Epithelial cell of proximal tubule (primary cell): ENCODE measurements at places on chromosomes 6 and 20.

DNA sequence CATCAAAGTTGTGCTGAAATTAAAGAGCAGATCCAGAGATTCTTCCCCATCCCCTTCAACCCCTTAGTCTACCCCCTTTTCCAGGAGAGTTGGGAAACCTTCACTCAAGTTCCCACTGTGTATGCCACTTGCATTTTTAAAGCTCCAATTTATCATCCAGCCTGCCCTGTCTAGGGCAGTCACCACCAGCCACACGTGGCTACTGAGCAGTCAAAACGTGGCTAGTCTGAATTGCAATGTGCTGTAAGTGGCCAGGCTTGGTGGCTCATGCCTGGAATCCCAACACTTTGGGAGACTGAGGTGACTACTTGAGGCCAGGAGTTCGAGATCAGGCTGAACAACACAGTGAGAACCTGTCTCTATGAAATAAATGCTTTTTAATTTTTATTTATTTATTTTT lies 34.9 kb downstream of the ERGIC3 start:
- DNase-seq: no peak

DNA sequence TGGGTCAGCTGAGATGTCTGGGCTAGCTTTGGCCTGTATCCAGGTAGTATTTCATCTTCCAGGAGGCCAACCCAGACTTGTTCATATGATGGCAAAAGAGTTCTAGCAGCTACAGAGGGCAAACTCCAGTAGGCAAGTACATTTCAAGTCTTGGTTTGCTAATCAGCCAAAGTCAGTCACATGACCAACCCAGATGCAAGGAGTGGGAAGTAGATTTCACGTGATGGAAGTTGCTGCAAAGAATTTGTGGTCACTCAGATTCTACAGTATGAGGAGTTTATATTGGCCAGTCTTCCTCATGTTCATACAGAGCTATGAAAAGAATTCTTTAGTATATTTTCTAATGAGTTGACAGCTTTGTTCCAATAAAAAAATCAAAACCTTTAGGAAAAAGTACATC lies 101.8 kb downstream of the PHACTR1 start:
- DNase-seq: no peak

GRCh38 chr6:27130668-27131428 lies 116.7 kb upstream of the PRSS16 start:
- DNase-seq: no peak

DNA sequence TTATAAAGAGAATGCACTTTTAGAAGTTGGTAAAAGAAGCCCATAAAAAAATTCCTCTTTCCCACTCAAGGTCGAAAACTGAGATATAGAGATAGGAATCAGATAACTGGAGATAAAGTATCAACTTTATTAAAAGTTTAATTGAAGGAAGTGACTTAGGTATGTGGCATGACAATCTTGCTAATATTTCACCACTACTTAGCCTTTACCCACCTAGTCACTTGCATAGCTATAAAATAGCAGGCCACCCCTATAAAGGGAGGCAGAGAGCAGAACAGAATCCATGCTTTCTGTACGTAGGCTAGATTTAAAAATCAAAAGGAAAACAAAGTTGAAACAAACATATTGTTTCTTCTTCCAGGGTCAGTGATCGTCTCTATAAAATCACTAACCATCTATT lies 13.2 kb upstream of the TBC1D32 start:
- no peak for DNase-seq

GRCh38 chr6:69593706-69594105 lies 203.1 kb downstream of the LMBRD1 start:
- DNase-seq: no peak

DNA sequence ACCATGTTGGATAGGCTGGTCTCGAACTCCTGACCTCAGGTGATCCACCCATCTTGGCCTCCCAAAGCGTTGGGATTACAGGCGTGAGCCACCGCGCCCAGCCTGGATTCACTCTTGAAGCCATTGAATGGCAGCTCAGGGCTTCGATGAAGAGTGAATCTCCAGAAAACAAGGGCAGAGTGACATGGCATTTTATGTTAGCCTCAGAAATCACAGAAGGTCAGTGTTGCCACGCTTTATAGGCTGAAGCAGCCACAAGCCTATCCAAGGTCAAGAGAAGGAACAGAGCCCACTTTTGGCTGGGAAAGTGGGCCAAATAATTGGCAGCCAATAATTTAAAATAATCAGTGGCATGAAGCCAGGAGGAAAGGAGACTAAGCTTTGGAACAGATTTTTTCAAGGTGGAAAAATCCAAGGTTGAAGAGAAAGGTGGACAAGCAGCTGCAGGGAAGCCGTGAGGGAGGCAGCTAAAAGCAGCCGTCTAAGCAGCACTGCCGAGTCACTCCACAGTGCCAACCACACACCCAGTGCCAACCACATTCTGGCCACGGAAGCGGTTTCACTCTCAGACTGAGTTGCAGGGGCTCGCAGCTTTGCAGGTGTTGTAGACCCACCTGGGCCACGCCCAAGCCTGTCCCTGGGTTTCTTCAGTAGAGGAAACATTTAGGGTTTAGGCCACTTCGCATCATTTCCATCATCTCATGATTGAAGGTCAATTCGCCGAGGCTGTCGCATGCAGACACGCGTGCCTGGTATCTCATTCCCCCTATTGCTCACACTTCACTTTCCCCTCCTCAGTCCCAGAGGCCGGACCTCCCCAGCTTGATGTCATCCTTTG lies 17.4 kb upstream of the AVP start:
- DNase-seq: no peak

DNA sequence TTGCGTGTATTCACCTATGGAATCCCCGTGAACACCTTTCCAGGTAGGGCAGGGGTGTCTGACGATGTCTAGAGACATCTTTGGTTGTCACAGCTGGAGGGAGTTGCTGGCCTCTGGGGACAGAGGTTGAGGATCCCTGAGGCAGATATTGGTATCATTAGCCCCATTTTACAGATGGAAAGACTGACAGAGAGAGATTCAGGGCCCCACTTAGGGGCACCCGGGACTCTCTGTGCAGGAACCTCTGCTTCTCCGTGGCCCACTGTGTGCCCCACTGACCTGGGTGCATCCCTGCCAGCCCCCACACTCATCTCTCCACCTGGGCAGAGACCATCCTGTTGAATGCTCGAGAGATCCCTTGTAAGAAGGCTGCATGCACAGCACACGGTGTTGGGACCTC lies 111.2 kb downstream of the EDN3 start:
- no peak for DNase-seq

- no peak for DNase-seq
Measured at GRCh38 chr20:9981829-9982228, 53.0 kb upstream of the ANKEF1 start.

- DNase-seq: no peak
Measured at GRCh38 chr6:165584541-165584940, 78.5 kb downstream of the PDE10A start.

DNA sequence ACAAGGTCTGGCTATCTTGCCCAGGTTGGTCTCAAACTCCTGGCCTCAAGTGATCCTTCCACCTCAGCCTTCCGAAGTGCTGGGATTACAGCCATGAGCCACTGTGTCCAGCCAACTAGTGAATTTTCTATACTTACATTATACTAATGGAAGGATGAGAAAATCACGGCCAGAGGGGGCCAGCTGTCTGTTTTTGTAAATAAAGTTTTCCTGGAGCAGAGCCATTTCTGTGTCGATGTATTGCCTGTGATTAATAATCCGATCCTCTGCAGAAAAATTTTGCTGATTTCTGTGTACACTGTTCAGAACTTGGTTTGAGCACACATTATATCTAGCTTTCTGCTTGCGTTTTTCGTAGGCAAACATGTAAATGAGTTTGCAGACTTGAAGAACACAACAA lies 28.8 kb downstream of the PTPRT start:
- no peak for DNase-seq

DNA sequence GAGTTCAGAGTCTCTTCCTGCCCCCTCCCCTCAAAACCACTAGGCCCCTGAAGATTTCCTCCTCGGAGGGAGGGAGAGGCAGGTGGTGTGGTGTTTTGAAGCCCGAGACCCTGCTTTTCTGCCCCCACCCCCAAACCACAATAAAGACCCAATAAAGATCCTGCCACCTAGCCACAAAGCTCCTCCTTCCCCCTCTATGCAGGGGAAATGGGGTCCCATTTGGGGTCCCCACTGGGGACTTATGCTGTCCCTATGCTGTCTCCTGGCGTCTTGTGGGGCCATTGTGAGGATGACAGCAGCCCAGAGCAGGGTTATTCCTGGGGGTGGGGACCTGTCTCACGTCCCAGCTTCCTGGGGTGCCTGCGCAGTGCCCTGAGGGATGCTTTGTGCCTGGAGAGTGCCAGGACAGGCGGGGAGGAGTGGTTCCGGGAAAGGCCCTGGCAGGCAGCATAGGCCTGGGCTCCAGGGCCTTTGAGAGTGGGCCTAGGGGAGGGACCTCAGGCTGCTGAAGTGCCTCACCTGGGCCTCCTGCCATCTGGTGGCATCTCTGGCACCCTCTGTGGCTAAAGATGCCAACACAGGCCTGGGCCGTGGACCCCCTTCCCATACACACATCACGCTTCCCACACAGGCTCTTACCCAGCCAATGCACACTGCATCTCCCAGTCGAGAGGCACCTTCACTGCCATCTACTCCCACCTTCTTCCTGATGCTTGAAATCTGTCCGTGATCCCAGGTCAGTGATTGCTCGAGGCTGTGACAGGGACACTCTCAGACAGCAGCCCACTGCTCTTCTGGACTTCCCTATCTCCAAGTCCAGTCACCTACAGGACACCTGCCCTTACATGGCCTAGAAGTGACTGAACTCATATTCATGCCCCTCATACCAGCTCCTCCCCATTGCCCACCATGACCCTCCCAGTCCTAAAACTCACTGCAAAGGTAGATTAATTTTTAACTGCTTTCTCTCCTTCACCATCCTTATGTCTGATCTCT lies 7.9 kb upstream of the ARMC12 start:
- no peak for DNase-seq

- DNase-seq: no peak
Measured at GRCh38 chr20:41047279-41047974, 18.8 kb downstream of the TOP1 start.

DNA sequence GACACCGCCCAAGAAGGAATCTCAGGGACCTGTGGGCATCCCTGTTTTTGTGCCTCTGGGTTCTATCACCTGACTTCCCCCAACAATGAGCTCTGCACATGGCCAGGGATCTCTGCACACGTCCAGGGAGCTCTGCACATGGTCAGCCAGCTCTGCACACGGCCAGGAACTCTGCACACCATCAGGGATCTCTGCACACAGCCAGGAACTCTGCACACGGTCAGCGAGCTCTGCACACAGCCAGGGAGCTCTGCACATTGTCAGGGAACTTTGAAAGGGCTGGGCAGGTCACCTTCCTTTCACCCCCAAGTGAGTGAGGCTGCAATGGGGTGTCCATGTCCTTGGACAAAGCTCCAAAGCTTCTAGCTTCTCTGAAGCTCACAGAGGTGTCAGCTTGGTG lies 5.2 kb upstream of the SLCO4A1 start:
- DNase-seq: no peak

DNA sequence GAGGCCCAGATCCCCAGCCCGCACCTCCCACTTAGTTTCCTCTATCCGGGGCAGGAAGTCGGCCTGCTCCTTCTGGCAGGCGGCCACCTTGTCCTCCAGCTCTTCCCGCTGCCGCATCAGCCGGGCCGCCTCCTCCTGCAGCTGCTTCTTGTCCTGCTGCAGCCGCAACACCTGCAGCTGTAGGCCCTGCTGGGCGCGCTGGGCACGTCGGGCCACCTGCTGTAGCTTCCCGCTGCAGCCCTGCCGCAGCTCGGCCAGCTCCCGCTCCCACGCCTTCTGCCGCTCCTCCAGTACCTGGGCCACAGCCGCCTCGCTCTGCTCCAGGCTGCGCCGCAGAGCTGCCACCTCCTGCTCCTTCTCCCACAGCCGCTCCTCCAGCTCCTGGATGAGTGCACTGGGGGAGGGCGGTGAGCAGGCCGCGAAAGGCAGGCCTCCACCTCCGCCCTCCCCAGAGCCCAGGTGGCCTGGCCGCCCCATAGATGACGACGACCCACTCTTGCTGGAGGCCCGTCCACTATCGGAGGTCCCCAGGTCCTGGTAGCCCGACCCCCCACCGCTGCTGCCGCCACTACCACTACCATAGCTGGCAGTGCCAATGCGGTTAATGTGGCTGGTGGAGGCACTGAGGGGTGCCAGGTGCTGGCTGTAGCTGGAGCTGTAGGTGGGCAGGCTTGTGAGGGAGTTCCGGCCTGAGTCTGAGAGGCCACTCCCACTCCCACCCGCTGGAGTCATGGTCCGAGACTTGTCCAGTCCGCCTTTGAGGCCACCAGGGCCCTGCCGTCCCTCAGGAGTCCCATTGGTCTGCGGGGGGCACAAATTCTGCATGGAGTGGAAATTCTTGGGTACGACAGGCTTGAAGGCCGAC lies 6.0 kb upstream of the FASTKD5 start:
- DNase-seq: no peak

GRCh38 chr6:125013938-125014660 lies 51.9 kb downstream of the RNF217 start:
- no peak for DNase-seq

- no peak for DNase-seq
Measured at GRCh38 chr20:38833857-38834164, 28.3 kb downstream of the PPP1R16B start.

GRCh38 chr20:12321736-12322135 lies 404.0 kb downstream of the BTBD3 start:
- no peak for DNase-seq

GRCh38 chr6:89200706-89201215 lies 16.4 kb downstream of the GABRR1 start:
- DNase-seq: no peak

- no peak for DNase-seq
Measured at GRCh38 chr6:107061125-107062020, 33.4 kb downstream of the MTRES1 start.

GRCh38 chr6:147595961-147596360 lies 87.5 kb downstream of the SAMD5 start:
- no peak for DNase-seq

GRCh38 chr6:121549736-121550135 lies 114.3 kb downstream of the GJA1 start:
- no peak for DNase-seq

- no peak for DNase-seq
Measured at GRCh38 chr6:145139895-145140294, 595.4 kb downstream of the EPM2A start.

DNA sequence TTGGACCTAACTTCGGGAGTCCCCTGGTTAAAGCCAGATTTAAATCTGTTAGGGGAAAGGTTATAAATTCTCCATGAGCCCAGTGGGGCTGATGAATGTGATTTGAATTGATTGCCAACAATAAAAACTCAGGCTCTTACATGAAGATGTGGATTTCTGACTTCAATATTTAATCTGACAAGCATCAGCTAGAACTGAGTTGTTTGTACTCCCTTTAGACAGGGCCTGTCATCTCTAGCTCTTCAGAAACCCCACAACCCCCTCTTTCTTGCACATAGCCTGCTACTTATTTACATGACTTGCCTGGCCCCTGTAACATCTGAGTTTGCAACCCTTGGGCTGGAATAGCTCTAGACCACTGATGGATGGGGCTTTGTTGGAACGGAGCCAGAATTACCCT lies 191.6 kb upstream of the PLCB4 start:
- DNase-seq: no peak

GRCh38 chr6:15255481-15255880 lies 9.6 kb downstream of the JARID2 start:
- no peak for DNase-seq
